Globus pallidus (tissue), 1 donor: ENCODE measurements at places on chromosomes 3 and 15.

DNA sequence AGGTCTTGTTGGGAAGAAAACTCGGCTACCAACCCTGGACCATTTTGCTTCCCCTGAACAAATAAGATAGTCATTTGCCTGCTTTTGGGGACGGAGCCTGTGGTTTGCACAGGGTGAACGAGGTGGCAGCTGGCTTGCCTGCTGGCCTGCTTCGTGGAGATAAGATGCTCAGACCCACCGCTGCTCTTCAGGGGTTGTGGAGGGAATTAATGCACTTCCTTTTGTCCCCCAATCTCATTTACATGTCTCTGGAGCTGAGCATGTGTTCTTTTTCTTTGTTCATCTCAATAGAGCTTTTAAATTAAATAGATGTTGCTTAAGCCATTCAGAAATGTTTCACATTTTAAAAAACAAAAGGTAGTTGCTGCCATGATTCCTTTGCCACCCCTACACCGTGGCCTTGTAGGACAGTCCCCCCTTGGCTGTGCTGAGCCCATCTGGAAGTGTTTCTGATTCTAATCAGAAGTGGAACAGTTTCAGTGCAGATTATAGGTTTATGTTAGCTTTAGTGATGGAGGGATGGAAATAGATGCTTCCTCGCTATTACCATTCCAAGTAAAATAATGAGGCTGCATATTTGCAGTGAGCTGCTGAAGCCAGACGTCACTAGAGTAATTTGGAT, 25.6 kb downstream of the APBA2 start:
- no peak for DNase-seq

GRCh38 chr3:117047951-117048705, 338.5 kb downstream of the TUSC7 start:
- DNase-seq: no peak

- no peak for DNase-seq
Measured at GRCh38 chr15:55823191-55823670, 80.3 kb upstream of the PRTG start.

DNA sequence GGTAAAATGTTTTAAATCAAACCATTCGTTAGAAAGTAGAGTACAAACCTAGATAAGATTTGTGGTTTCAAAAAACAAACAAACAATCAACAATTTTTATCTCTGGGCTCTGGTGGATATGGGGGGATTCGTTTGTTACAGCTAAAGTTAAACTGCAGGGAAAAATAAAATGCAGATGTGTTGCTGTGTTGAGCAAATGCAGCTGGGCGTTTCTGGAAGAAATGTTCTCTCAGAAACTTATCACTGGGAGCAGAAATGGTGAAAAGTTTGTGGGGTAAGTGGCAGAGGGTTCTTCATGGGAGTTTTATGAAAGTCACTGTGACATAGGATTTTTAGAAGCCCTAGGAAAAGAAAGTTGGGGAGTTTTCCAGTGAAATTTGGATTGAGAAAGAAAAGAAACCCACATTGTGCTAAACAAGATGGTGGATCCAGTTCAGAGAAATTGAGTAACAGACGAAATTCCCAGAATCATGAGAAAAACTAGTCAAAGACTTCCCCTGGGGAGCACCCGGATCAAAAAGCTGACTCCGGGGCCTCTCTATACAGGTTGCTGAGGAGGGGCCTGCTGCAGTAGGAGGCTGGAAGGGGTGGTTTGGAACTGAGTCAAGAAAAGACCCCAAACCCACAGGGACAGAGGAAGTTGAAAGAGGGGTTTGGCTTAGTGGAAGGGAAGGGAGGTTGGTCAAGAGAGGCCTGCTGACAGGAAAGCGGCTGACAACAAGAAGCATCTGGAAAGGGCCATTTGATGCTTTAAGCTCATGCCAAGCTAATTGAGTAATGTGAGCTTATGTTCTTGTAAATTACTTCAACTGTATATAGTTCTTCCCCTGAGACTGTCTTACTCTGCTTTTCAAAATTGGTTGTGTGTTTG, 108.7 kb downstream of the RARB start:
- DNase-seq: no peak

- DNase-seq: no peak
Measured at GRCh38 chr3:11290743-11291680, 18.8 kb downstream of the ATG7 start.

DNA sequence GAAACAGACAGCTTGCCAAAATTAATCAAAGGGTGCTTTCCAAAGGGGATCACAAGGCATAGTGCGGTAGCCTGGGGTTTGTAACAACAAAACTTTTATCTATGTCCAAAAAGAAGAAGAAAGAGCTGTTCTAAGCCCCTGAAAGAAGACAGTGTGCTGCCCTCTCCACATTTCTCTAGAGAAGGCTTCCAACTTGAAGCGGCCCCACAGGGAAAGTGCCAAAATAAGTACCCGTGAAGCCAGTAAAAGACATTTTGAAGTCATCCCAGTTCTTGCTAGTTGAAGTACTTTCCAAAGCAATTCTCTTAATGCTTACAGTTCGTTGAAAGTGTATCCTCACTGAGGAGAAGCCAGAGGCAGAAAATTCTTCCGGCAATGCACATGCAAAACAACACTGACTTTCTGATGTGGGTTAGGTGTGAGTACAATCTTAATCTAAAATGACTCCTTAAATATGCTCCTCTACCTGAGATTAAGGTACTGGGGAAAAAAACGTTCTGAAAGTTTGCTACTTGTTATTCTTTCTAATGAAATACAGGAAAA, 21.3 kb downstream of the GPR15 start:
- peak; percentile 14 for DNase-seq

GRCh38 chr3:161274691-161275298, 53.7 kb downstream of the NMD3 start:
- DNase-seq: peak; percentile 30

DNA sequence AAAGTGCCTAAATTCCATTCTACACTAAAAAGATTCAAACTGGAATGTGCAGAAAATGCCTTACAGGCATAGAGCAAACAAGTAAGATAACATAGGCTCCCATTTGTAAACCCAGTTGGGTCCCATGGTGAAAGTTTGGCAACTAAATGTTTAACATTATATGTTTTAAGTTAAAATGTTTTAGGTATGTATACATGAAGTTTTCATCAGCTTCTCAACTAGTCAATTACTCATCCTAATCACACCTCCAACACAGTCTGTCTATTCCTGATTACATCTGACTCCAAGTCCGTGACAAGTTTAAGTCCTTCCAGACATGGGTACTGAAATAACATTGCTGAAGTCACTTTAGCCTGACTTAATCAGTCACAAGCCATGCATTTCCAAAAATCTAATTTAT, 25.0 kb downstream of the MYLK start:
- no peak for DNase-seq

- no peak for DNase-seq
Measured at GRCh38 chr3:26657348-26657976, 34.9 kb downstream of the LRRC3B start.

GRCh38 chr15:45884755-45885445, 250.1 kb downstream of the SQOR start:
- no peak for DNase-seq

GRCh38 chr3:188690064-188690463, 481.7 kb upstream of the TPRG1 start:
- no peak for DNase-seq

GRCh38 chr15:85707519-85708338, 87.0 kb downstream of the KLHL25 start:
- no peak for DNase-seq
